ENCODE measurements at places on chromosomes 7 and 10.
A peak's percentile ranks its signal among the peaks of the same experiment; 100 is the strongest.

DNA sequence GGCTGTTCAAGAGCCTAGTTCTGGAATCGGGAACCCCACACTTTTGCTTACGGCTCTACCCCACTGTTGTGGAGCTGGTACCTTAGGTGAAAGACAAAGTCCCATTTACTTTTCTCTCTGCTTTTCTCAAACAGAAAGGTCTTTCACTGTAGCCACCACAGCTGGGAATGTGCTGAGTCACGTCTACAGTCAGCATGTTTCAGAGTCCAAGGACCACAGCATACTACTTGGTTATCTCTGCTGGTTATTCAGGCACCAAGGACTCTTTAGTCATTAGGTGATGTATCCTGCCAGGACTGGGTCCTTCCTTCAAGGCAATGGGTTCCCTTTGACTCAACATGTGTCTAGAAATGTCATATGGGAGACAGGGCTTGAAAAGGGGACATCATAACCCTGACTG is 266.8 kb upstream of the STEAP1 start:
- no peak for DNase-seq

DNA sequence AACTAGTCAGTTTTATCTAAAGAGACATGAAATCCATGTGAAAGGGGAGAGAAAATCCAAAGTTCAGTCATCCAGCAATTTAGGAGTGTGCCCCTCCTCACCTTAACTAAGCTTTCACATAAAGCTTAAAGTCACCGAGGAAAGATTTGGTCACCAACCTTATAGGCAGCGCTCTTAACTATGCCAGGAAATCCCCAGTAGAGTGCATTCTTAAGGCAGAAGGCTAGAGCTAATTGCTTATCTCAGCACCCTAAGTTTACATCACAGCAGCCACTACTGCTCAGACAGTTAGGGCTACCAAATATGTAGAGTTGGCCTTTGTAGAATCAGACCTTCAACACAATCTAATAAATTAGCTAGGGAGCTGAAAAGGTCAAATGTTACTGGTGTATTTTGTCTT is 47.9 kb downstream of the MTPN start:
- DNase-seq, result no peak

DNA sequence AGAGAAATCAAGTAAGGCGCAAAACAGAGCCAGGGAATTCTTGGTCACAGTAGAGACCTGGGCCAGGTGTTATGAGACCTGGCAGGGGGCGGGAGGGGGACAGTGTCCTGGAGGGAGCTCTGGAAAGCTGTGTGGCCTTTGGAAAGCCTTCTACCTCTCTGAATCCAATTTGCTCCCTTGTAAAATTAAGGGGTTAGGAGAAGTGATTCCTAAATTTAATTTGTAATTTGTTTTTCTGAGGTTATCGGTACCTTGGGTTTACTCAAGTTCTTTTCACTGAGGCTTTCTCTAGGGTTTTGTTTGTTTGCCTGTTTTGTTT is 920.8 kb downstream of the TYW1 start:
- no peak for DNase-seq

DNA sequence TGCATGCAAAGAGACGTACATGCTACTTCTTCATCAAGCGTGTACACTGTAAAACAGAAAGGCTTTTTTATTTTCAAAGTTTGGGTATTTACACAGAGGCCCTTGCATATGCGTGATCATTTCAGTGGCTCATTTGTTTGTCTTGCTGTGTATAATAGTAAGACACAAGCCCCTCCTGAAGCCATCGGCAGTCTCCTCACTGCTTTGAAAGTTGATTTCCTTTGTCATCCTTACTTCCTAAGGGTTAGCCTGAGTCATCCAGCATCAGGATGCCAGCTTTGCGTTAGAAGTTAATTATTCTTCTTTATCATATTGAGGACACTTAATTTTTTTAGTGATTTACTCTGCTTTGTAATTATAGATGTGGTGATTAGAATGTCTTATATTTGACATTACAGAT is 72.5 kb upstream of the CTBP2 start:
- DNase-seq, result no peak

DNA sequence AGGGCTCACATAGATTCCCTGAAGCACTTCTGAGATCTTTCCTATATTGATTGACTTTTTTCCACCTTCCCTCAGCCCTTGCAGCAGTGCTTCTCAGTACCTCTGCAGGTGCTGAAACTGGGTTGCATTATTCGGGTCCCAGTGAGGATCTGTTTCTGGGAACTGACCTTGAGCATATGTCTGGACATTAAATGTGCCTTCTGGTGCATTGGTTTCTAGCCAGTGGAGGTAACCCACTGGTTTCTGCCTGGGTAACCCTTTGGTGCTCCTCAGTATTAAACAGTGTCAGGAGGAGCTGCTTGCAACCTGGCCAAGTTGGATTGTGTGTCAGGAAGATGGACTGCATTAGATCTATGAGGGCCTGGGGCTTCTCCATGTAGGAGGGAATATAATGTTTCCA is 213.3 kb upstream of the KCND2 start:
- DNase-seq, result no peak

- DNase-seq, result no peak
Measured at GRCh38 chr7:37960483-37960882, 40.0 kb downstream of the EPDR1 start.

- DNase-seq, result no peak
Measured at GRCh38 chr10:35855155-35855947, 213.3 kb upstream of the FZD8 start.

GRCh38 chr7:39754326-39755120 is 131.2 kb downstream of the RALA start:
- DNase-seq, result no peak

DNA sequence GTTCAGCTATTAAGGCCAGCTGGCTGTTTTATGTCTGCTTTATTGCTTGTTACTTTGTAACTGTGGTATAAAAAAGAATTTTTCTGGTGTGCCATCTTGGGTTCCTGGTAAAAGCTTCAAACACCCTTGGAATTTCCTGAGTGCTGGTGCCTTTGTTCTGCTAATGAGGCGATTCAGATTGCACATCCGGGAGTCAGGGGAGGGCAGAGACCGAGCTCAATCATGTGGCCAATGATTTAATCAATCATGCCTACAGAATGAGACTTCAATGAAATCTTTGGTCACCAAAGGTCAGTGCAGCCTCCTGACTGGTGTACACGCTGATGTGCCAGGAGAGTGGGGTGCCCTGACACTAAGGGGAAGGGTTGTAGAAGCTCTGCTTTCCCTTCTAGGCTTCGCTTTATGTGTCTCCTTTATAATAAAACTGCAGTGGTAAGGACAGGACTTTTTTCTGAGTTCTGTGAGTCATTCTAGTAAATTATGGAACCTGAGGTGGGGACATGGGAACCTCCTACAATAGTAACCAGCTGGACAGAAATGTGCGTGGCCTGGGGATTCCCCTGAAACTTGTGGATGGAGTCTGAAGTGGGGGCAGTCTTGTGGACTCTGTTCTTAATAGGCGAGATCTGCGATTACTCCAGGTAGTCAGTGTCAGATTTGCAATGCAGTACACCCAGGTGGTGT is 69.4 kb upstream of the OGDHL start:
- no peak for DNase-seq

DNA sequence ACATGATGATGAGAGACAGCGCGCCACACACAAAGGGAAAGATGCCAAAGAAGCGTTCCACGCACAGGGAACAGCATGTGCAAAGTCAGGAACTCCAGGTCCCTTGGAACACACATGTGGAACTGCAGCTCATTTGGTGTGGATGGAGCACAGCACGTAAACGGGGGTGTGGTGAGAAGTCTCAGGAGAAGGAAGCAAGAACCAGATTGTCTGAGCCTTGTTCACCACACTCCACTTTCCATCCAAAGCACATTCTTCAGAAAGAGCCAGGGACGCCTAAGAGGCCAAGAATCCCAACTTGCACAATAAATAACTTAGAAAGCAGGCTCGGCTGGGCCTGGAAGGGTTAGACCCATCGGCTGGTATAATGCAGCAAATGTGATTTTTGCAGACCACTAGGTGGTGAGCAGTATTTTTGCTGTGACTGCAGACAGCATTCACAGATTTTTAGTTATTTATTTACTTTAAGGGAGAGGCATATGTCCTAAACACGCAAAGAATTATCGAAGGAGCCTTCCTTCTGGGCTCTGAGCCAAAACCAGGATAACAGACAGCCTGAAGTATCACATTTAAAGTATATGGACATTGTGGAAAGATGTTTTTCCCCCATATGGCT is 27.9 kb upstream of the ASCC1 start:
- peak; percentile 38 for DNase-seq

DNA sequence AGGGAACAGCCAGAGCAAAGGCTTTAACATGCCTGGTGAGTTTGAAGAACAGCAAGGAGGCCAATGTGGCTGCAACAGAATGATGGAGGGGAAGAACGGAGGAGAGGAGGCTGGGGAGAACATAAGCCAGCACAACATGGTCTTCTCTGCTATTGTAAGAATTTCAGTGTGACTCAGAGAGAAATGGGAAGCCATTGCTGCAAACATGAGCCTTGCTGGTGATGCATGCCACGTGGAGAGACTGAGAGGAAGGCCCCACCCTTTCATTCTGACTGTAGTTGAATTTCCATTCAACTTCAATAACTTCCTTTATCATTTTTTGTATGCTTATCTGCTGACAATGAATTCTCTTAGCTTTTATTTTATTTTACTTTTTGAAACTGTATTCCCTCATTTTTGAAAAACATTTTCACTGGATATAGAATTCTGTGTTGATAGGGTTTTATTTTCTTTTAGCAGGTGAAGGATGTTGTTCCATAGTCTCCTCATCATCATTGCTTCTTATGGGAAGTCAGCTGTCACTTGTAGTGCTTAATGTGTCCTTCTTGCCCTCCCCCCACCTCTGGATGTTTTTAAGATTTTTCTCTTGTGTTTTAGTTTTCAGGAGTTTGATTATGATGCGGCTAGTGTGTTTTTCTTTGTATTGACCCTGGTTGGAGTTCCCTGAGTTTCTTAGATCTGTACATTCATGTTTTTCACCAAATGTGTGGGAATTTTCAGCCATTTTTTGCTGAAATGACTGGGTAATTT is 46.4 kb upstream of the LEP start:
- DNase-seq, result no peak

GRCh38 chr7:2761801-2762497 is 73.9 kb downstream of the AMZ1 start:
- no peak for DNase-seq

DNA sequence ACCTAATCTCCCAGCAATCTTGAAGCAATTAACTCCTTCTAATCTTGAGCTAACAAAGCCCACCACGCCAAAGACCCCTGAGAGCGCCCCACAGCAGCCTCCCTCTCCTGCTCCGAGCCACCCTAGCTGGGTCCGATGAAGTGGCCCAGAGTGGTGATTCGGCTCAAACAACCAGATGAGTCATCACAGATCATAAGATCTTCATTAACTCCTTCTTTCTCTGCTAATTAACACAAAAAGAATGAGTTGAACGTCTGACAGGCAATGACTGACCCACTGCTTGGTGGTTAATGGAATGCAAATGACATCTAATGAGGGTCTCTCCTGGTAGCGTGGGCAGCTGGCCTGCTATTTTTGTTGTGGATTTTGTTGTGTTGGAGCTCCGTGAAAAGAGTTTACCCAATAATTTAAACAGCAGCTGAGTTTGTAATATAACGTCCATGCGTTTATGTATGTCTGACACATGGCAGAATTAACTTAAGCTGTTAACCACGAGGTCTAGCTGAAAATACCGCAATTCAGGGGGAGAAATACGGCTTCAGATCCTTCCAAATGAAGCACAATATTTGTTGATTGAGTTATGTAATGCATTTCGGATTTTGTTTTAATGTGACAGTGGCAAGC is 161.4 kb downstream of the RAB11FIP2 start:
- DNase-seq, result no peak

- DNase-seq, result no peak
Measured at GRCh38 chr7:151873402-151873965, 3.4 kb downstream of the PRKAG2 start.

DNA sequence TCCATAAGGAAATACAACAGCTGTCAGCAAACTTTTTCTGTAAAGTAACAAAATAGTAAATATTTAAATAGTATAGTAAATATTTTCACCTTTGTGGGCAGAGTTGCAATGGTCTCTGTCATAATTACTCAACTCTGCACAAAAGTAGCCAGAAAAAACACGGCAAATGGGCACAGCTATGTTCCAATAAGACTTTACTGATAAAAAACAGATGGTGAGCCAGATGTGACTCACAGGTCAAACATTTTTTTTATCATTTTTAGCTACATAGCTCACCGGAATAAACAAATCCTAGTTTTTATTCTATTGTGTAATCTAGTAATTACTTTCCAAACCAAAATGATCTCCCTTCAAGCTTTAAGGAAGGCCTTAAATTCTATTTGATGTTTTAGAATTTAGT is 55.3 kb downstream of the NCAPG2 start:
- peak; percentile 44 for DNase-seq

GRCh38 chr7:22667562-22668239 is 59.3 kb upstream of the IL6 start:
- DNase-seq, result no peak

- DNase-seq, result no peak
Measured at GRCh38 chr10:11706895-11707567, 35.2 kb upstream of the ECHDC3 start.

DNA sequence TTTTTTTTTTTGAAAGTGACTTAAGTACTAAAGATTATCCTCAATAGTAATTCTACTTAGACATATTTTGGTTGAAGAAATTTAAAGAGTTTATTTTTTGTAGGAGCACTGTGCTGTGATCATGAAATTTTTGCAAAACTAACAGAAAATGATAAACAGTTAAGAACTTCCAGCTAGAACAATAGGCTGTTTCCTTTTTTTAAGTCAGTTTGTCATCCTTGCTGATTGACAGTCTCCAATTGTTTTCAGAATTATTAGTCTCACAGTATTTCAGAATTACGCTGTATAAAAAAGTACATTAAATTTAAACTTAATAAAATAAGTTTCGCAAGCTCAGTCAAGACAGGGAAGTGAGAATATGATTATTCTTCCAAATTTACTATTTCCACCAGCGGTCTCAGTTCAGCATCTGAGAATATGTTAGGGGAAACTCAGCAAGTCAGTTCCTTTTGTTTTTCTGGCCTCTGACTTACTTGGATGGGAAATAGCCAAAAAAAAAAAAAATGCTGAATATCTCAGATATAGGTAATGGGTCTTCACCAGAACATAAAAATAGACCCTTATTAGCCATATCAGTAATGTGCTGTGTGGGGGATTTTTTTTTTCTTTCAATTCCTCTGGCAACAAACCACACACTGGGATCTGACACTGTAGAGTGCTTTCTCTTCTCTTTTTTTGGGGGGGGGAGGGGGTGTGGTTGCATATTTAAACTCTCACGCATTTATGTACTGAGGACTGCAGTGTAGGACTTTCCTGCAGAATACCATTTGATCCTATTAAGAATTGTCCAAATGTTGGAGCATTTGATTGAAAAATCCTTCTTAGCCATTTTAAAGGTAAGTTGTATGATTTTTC is at the start of gene CD36:
Gene CD36 (plus strand): TSS at position 732 of the 855 bp plus-strand sequence. CDS start 8,099 bp downstream, outside the sequence.
- no peak for DNase-seq

All from DMS 273 treated with DMSO at 0.1 percent for 48 hours (cell line).